ENCODE measurements at places on chromosomes 13 and 19.

DNA sequence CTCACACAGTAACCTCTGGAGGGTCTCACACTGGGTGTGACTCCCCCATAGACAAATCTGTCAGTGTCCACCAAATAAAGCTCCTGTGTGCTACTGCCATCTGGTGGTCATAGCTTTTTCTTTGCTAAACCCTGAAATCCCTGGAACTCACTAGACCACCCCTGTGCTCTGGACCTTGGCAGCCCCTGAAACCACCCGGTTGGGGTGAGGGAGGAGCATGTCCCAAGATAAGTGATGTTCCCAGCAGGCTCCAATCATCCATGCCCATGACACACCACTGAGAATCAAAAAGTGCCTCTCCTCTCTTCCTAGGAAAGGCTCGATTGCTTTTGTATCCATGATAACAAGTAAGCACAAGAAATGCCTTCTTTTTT is 6.5 kb upstream of the HSD17B14 start:
- DNase-seq: no peak

DNA sequence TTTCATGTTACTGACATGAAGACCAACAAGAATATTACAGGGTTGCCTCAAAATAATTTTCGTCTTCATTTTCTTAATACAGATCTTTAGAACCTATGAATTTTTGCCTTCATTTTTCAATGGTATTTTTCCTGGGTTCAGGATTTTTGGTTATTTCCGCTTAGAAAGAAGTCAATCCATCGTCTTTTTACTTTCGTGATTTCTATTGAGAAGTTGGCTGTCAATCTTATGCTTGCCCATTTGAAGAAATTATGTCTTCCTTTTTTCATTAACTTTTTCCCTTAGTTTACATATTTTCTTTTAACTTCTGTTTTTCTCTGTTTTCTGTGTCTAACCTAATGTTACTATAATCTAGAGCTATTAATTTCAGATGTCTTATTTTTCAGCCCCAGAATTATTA is 868.9 kb upstream of the SLC10A2 start:
- DNase-seq: no peak

GRCh38 chr19:5882421-5882968 is 12.2 kb upstream of the FUT5 start:
- no peak for DNase-seq

DNA sequence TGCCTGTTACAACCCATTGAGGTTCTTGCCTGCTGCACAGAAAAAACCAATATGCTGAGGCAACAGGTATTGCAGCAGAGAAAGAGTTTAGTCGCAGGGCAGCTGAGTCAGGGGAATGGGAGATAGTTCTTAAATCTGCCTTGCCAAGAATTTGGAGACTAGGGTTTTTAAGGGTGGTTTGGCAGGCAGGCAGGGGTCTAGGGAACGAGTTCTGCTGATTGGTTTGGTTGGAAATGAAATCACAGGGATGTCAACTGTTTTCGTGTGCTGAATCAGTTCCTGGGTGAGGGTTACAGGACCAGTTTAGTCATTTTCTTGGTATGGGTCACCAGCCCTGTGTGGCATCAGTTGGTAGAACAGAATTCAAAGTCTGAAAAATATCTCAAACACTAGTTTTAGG is 36.6 kb downstream of the PDS5B start:
- peak; percentile 57 for DNase-seq

- no peak for DNase-seq
These were observed 4.5 kb downstream of the IZUMO2 start for GRCh38 chr19:50158577-50158976.

Measured in activated naive CD4-positive, alpha-beta T cell treated with anti-CD3 and anti-CD28 coated beads, Interleukin-2, amount 50 U/mL, for 72 hours (primary cell).